Activated CD4-positive, alpha-beta T cell treated with anti-CD3 and anti-CD28 coated beads for 1 hour (primary cell): ENCODE measurements at places on chromosomes 1 and 21.
A peak's percentile ranks its signal among the peaks of the same experiment; 100 is the strongest.

DNA sequence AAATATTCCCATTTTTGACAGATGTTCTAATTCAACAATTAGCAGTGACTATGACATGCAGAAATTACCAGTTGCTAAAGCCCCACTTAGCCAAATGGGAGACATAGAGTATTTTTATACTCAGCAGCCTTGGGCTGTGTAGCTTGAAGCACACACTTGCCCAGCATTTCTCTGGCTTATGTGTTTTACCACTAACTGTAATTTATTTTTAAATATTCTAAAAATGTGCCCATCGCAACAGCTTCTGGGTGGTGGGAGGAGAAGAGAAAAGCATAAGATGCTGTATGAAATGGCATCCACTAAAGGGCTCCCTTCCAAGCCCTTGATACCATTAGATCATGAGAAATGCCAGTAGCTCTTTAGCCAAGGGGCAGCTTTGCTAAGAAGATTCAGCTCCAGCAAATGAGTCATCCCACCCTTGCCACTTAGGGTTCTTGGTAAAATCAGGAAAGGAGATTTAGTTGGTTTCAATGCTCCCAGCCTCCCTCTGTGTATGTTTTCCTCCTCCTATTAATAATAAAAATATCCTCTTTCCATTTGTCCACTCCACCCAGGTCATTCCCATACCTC is 462.7 kb upstream of the DEPDC1 start:
- no peak for DNase-seq

DNA sequence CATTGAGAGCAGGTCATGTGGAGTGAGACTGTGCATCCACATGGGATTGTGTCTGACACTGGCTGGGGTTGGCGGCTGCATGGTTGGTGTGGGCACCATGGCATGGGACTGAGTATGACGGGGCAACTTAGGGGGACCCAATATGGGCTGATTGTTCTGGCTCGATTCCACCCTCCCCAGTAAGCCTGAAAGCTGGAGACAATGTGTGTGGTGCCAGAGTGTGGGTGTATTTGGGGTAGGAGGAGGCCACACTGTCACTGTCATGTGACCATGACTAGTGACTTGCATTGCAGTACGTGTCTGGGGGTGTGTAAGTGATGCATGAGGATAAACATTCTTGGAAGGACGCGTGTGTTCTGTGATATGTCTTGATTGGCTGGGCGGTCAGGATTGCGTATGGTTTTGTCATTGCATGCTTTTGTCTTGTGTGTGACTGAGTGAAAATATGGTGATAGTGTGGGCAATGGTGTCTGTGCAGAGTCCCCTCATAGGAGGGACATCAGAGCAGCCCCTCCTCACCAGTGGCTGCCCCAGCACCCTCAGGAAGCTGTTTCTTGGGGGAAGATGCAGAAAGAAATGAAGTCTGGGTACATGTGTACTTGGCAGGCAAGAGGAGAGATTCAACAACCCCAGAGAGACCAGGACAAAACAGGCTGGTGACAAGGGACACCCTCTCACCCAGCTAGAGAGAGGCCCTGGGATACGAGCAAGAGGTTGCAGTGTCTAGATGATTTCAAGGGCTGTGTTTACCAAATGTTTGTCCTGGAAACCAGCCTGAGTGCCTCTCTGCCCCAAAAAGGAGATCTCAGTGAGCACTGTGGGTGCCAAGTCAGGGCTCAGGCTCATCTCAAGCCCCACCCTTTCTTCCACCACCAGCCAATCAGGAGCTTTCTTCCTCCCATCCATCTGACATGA is 36.3 kb downstream of the SDC3 start:
- no peak for DNase-seq

DNA sequence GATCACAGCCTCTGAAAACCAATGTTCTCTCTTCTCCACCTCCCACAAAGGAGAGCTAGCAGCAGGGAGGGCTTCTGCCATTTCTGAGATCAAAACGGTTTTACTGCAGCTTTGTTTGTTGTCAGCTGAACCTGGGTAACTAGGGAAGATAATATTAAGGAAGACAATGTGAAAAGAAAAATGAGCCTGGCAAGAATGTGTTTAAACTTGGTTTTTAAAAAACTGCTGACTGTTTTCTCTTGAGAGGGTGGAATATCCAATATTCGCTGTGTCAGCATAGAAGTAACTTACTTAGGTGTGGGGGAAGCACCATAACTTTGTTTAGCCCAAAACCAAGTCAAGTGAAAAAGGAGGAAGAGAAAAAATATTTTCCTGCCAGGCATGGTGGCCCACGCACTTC is 35.8 kb upstream of the TDRD10 start:
- no peak for DNase-seq

DNA sequence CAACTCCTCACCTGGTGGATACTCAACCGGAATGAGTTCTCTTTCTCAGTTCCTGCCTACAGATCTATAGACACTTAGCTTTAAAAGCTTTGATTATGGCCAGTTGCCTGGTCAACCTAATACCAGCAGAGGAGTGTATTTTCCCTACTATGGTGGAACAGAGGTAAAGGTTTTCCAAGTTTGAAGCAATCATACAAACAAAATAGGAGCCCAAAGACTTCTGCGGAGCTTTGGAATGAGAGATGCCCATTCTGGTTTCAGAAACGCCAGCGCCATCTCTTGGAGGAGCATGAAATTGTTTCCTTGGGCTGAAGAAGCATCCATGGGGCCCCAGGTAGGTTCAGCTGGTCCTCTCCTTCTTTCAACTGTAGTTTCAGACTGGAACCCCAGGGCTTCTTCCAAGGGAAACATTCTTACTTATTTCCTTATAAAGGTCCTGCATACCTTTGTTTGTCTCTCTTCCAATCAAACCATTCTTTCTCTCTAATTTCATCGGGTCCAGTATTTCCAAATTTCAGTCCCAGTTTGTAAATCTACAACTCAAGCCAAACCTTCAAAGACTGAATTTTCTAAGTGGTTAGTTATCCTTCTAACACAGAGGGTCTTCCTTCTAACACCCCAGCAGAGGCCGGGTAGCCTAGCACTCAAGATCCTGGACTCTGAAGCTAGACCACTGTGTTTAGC is 95.9 kb downstream of the KCNJ15 start:
- peak; percentile 14 for DNase-seq

DNA sequence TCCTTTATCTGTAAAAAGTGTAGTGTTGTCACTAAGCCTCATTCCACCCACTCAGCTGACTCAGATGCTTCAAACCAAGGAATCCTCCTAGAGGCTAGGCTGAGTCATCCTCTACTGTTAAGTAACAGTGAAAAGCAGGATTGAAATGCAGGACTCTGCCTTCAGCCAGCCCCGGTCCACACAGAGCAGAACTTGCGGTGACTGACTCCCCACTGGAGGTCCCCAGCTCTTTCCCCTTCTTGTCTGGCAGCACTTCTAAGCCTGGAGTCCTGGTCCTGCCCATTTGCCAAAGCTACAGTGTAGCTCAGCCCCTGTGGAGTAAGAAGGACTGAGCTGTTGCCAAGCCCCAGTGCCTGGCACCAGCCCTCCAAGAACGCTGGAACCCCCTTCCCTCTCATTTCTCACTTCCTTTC is 1.7 kb downstream of the RAB7B start:
- no peak for DNase-seq

DNA sequence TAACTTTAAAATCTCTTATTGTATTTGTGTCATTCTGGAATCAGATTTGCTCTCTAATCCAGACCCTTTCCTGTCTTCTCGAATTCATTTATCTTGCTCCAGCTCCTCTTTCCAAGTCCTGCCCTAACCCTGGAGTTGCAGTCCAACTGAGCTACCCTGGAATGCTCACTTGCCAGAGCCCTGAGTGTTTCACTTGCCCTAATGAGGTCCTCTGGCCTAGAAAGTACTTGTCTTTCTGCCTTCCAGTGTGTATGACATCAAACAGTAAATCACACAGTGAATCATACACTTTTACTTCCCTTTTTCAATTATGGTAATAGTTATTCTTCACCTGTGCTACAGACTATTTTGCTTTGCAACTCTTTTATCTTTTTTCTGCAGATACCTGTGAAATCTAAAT is 96.9 kb downstream of the NEK7 start:
- no peak for DNase-seq

DNA sequence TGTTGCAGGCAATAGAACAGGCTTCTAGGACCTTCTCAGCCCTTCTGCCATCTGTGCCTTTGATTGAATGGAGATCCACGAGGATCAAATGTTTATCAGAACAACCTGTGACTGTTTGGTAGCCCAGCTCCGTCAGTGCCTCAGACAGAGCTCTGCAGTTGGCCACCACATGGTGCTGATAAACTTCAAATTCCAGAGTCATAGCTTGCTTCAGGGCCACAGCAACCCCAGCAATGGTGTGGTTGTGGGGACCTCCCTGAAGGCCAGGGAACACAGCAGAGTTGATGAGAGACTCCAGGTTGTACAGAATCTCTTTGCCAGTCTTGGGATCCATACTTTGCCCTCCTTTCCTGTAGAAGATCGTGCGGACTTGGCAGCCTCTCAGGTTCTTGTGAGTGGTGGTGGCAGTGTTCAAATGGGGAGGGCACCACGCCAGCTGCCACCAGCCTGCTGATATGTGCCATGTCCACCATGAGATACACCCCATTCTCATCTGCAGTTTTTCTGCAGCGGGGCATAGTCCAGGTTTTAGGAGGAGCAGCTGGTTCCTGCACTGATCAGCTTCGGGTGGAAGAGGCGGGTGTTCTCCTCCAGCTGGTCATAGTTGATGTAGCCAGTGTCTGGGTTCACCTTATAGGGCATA is 82.9 kb upstream of the ARTN start:
- DNase-seq, result no peak

DNA sequence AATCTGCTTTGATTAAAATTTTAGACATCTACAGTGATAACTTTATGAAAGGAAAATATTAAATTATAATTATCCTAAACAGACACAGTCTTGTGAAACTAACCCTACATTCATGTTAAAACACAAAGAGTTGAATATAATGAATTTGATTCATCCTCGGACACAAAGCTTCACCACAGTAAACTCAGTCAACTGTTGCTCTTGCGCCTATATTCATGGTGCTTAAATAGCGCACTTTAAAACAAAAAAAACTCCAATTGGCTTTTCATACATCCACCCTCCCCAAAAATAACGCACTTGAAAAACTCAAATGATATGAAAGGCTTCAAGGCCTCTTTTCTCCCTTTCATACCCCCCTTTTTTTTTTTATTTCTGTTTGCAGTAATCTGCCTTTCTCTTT is 260.3 kb downstream of the FAF1 start:
- no peak for DNase-seq

DNA sequence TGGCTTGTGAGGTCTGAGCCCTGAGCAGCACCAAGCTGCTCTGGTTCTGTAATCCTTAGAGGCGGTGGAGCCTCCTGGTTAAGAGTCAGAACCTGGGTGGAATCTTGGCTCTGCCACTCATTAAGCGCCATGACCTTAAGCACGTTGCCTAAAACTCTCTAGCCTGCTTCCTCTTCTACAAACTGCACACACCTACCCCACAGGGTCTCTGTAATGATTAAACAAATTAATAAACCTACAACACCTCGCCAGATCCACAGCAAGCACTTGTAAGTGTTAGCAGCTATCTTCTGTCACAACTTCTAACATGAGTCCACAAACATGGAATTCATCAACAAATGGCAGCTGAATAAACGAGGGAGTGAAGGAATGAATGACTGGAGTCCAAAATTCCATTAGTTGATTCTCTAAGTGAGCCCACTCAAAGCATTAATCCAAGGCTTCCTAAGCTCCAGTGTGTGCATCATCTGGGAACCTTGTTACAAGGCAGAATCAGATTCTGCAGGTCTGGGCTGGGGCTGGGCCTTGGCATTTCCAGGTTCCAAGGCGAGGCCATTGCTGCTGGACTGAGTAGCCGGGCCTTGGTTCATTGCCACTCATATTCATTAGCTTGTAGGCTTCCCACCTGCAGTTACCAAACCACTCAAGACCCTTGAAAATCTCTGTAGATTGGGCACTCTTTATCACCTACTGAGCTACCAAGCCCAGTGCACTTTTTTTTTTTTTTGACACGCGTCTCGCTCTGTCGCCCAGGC is 168.6 kb downstream of the HIVEP3 start:
- no peak for DNase-seq

GRCh38 chr1:204072931-204073836 is at the start of gene SOX13:
Gene SOX13 (plus strand): TSS chr1:204073115. CDS start chr1:204112916, 39,801 bp downstream.
- DNase-seq, result no peak

DNA sequence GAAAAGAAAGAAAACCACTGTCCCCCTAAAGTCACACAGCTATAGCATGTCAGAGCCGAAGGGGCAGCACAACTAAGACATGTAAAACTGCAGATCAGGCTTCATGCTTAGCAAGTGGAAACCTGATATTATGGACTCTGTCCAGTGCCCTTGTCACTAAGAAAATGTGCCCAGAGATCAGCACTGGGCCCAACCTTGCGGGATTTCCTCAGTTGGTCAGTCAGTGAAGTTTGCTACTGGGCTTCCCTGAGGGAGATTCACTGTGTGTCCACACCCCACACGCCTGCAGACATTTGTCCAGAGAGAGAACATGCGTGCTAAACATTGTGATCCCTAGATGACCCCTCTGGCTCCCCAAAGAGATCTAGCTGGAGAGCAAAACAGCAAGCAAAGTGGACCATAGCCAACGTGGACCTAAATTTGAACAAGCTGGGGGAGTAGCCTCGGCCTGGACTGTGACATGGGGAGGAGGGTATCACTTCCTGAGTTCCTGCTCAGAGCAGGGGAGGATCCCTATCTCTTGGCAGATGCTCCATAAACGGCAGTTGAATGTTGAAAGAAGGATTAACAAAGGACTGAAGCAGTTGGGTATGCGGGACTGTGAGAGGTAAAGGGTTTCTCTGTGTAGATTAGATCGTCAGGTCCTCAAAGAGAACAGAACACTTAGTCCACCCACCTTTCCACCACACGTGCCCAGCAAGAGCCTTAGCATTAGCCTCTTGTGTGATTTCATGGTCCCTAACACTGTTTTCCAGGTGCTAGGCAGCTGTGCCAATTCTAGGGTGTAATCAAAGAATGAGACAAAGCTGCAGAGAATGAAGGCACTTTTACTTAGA is 53.6 kb downstream of the GLUL start:
- DNase-seq, result no peak

- no peak for DNase-seq
These were observed 1.5 kb upstream of the KCNA2 start for GRCh38 chr1:110607536-110608230.

DNA sequence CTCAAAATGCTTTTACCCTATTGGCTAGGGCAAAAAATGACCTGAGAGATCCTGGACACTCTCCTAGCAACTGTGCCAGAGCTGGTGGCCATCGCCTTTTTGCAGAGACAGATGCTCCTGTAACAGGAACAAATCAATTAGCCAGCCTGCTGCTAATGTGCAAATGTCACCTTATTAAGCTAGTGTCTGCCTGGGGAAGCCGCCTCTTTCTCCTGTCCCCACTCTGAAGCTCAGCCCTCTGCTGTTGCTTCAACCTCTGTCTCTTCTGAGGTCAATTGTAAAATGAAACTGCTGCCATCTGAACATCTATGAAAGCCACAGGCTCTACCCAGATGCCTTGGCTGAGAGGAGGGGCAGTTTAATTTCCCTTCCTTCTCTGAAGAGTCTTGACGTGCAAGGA is 85.5 kb upstream of the CACNA1E start:
- no peak for DNase-seq

DNA sequence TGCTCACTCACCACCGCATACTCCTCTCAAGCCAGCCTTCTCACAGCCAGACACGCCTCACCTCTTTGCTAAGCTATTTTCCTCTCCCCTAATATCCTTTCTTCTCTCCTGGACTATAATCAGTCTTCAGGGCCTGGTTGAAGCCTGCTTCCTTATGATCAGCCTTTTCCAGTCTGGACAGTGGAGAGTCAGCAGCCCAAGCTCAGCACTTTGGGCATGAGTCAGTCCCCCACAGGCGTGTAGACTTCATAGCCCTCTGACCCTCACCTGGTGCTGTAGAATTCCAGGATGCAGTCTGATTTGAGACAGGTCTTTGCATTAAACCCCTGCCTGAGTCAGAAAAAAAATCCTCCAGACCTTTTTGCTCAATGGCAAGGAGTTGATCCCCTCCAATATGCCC is 2.5 kb downstream of the HPCAL4 start:
- DNase-seq, result no peak
